Endothelial cell of coronary artery (primary cell): ENCODE measurements at places on chromosomes 16 and 17. TPM values are rescaled to one million over a fixed set of nuclear protein-coding genes. Genes with fewer than 3 reads are reported as not detected.

The CCL14 gene
- 6.1 and 7.1 TPM in 2 replicates for total RNA-seq

The WNK4 gene
- total RNA-seq, result 0.63 and 8.1 TPM in 2 replicates

The SLC52A1 gene
- total RNA-seq, result under 0.01 and 0.09 TPM in 2 replicates

The RND2 gene
- total RNA-seq, result 0.18 and 0.28 TPM in 2 replicates

The PRCD gene
- 0.85 TPM in 1 of 2 replicates, not detected in the other for total RNA-seq

The KCNJ2 gene
- total RNA-seq, result 14.8 and 18.7 TPM in 2 replicates
